H9 (cell line): ENCODE measurements at places on chromosomes 7 and 10.

DNA sequence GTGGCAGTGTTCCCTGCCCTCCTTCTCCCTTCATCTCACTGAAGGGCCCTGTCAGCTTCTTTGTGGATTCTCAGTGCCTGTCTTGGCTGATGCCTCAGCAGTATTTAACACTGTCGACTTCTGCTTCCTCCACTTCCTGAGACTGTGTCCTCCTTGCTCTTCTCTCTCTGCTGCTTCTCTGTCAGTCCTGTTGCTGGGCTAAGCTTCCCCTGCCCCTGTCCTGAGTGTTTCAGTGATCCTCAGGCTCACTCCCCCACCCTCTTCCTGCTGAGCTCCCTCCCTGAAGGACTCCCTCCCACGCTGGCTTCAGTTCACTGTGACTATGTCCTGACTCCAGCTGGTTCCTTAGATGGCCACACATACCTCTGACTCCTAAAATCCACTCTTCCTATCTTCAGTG, 64.9 kb downstream of the CREM start:
- no peak for DNase-seq

- DNase-seq = no peak
These were observed 46.3 kb downstream of the MTPN start for GRCh38 chr7:135930565-135931461.

- DNase-seq = no peak
These were observed 22.7 kb downstream of the MKRN1 start for GRCh38 chr7:140456551-140457051.

- DNase-seq = no peak
These were observed 18.1 kb upstream of the DPYSL4 start for GRCh38 chr10:132168571-132169030.

DNA sequence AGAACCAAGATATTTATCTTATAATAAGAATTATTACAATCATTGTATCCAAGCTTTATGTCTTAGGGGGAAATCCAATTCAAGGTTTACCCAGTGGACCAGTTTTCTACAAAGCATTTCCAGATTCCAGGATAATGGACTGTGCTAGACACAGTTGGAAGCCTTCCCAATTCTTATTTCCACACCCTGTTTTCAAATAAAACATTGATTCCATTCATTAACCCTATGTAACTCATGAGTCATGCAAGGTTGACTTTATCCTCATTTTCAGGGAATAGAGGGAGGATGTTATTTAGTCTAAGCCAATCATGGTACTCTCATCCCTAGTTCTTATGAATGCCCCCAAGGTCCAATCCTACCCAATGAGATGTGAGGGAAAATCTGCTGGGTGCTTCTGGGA, 145.7 kb downstream of the RNLS start:
- DNase-seq = no peak

DNA sequence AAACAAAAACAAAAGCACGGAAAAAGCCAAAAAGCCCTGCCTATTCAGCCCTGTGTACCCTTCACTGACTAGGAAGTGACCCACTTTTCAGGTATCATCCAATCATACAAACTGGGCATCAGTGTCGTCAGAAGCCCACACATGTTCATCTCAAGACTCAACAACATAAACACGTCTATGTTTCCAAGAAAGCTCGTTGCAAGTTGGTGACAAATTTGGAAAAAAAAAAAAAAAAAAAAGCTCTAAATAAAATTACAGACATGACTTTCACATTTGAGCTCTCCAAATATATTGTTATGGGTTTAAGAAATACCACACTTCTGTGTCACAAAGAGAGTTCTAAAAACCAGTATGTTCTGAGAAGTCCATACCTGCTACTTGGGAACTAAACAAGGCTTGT, 204.7 kb upstream of the KLF14 start:
- no peak for DNase-seq

DNA sequence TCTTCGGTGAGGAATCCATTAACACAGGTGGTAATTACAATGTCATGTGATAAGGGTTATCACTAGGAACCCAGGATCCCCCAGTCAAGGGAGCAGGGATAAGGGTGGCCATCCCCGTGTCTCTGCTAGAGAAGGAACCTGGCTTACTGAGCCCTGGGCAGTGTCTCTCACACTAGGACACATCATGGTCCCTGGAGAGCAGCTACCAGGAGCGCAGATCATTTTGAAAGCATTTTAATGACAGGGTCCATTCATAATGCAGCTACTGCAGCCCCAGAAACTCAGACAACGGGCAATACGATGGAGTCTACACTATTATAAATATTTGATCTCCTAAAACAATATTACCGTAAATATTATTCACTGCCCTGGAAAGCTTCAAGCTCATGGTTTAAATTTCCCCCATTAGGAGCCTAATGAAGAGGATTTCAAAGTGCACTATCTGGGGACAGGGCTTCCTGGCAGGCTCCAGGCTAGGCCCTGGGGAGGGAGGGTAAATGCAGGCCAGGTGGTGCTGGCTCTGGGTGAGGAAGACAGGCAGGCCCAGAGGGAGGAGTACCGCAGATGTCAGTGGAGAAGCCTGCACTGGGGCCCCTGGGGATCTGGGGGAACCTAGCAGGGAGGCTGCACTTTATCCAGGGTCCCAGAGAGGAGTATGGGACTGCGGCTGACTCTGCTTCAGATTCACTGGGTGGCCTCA, 52.6 kb upstream of the LOXL4 start:
- DNase-seq = no peak

GRCh38 chr7:68364886-68365625, 1233.2 kb upstream of the AUTS2 start:
- DNase-seq = no peak

DNA sequence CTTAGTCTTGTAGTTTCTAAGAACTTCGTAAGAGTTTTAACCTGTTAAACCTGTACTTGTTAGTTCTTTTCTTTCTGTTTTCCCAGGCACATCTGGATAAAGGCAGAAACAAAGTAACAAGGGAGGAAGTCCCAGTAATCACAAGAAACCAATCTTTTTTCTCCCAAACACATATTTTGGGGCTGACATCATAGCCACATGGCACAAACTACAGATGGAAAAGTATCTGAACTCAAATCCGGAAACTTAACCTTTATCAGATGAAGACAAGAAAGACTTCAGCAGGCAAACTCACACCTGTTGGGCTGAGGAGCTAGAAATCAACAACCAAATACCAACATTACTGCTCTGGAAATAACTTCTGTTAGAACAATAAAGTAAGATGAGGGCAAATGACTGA, 67.1 kb downstream of the CUBN start:
- no peak for DNase-seq

DNA sequence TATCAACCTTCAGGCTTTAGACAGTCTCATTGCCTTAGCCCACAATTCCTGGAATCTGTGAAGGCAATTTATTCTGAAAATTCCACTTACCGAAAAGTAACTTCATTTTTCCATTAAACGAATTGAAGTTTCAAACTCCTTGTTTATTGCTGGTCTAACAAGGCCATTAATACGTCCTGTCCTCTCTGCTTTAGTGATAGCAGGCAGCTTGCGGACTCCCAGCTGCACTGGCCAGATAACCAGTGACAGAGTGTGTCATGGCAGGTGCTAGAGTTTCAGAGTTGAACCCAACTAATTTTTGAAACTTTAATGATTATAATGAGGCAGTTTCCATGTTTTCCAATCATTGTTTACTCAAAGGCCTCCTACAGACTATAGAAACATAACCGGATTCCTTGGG, 31.1 kb downstream of the LOXL4 start:
- DNase-seq = no peak

DNA sequence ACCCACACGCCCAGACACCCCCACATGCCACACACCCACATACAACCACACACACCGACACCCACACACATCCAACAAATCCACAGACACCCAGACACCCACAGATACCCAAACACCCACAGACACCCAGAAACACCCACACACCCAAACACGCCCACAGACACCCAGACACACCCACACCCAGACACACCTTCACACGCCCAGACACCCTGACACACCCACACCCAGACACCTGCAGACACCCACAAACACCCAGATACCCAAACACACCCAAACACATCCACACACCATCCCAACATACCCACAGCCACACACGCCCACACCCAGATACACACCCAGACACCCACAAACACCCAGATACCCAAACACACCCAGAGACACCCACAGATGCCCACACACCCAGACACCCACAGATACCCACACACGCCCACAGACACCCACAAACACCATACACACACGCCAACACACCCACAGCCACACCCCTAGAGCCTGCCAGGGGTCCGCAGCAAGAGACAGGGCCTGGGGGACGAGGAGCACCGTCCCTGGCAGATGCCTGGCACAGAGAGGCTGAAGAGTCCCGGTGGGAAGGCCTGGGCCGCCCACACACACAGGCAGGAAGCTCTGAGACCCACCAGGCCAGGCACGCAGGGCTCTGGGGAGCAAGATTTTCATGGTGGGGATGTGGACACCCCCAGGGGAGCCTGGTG, 28.5 kb downstream of the CYP2W1 start:
- DNase-seq = no peak

- no peak for DNase-seq
These were observed 39.1 kb downstream of the SUFU start for GRCh38 chr10:102542800-102543418.

DNA sequence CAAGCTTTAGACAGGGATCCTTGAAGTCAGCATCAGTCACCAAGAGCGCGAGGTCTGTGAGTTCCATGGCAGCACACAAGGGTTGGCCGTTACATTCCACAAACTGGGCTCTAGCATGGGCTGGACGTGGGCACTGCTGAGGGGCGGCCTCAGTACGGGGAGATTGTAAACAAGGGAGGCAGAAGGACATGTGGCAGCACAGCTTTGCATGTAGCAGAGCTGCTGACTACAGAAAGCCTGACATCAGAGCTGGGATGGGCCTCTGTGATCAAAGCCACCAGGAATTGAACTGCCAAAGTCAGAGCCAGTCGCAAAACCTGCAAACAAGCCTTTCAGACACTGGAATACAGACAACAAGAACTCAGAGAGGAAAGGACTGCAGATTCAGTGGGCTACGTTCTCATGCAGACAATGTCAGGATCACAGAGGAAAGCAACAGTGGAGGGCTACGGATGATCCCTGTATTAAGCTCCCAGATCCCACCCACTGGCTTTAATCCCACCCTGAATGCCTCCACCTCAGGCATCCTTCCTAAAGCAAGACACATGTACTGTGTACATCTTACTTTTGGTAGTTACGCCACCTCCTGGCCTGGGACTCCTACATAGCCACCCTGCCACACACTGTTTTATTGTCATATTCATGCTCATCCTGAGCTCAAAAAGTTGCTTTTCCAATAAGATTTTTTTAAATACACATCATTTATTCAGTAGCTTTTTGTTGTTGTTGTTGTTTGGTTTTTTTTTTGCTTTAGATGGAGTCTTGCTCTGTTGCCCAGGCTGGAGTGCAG, 291.1 kb upstream of the IMMP2L start:
- DNase-seq = peak; percentile 33

GRCh38 chr7:90611115-90611514, 15.0 kb downstream of the CDK14 start:
- DNase-seq = no peak

DNA sequence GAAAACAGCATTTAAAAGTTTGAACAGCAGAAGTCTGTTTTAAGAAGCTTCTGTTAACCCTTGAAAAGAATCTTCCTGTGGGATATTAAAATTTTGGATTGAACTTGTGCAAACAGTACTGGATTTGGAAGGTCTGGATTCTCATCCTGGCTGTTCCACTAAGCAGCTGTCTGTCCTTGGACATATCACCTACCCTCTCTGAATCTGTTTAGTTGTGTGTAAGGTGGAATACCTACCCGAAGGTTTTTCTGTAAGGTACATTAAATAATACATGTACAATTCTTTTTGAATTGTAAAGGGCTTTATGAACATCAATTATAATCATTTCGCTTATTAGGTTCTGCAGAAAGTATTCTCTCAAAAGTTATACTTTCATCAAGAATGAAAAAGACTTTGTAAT, 2.2 kb downstream of the PDCD4 start:
- DNase-seq = no peak

DNA sequence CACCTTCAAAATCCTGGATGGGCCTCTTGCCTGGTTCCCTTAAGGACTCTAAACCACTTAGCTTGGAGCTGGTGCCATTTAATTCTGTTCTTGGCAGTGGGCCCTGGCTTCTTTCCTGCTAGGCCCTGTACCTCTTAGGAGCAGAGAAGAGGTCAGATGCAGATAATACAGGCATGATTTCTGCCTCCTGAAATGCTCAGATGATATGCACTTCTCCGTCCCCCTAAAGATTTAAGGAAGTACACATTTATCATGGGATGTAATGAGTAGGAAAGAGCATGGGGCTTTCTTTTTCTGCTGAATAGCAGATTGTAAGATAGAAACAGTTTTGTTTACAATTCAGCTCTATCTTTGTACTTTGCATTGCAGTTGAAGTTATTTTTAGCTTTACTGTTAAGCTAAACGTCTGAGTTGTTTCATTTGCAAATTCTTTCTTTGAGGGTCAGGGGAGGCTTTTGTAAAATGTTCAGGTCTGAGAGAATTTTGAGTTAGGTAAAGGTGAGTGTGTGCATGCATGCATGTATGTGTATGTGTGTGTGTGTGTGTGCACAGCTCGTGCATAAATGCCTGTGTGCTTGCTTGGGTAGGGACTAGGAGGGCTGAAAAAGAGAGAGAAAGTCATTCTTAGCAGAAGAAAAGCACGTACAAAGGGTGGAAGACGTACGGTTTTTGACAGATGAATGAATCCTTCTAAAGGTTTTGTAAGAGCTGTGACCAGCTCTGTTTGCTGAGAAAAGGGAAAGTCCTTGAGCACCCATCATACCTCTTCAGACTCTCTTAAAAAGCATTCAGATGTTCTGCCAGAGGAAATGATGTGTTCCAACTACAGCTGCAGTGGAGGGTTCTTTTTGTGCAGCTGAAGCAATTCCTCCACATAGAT, 364.2 kb downstream of the AUTS2 start:
- DNase-seq = no peak

GRCh38 chr10:123967626-123968243, 76.1 kb upstream of the CPXM2 start:
- DNase-seq = peak; percentile 84

DNA sequence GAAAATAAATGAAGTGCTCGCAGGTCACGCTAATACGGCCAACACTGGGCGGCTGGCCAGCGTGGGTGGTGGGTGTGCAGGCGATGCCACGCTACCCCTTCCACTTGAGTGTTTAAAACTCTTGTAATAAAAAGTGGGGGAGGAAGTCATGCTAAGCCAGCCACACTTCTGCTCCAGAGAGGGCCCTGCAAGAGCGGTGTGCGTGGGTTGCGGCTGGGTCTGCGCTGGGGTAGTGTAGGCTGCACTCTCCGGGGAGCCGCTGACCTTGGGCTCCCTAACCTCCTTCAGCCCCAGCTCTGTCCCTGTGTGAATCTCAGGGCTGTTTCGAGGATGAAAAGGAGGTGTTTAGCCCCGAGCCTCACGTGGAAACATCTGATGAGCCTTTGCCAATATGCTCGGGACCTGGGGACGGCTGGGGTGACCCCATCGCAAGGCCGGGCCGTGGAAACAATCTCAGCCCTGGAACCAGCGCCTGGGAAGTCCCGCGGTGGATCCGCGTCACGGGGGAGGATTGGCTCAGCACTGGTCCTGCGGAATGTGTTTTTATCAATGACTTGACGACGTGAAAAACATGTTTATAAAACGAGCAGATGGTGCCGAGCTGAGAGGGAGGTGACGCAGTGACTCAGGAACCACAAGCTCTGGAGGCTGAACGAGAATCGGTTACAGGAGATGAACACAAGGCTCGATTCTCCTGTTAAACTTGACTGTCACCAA, 278.5 kb downstream of the DNAJB6 start:
- no peak for DNase-seq

GRCh38 chr7:156947120-156947843, 2.2 kb upstream of the NOM1 start:
- DNase-seq = no peak

- no peak for DNase-seq
These were observed 322.7 kb downstream of the GFRA1 start for GRCh38 chr10:115950320-115950719.

- DNase-seq = no peak
These were observed 10.8 kb downstream of the AFAP1L2 start for GRCh38 chr10:114393482-114393881.

- DNase-seq = no peak
These were observed 248.1 kb downstream of the KIF20B start for GRCh38 chr10:89949496-89949895.
